ENCODE measurements at places on chromosomes 12 and 14. TPM values are rescaled to one million over a fixed set of nuclear protein-coding genes. Genes with fewer than 3 reads are reported as not detected.

The TRIM9 gene
- total RNA-seq, result 1.4 TPM

The CLEC2A gene
- total RNA-seq, result not detected

- no peak for DNase-seq
Observed at GRCh38 chr12:104590022-104590421, 133.3 kb downstream of the CHST11 start.

DNA sequence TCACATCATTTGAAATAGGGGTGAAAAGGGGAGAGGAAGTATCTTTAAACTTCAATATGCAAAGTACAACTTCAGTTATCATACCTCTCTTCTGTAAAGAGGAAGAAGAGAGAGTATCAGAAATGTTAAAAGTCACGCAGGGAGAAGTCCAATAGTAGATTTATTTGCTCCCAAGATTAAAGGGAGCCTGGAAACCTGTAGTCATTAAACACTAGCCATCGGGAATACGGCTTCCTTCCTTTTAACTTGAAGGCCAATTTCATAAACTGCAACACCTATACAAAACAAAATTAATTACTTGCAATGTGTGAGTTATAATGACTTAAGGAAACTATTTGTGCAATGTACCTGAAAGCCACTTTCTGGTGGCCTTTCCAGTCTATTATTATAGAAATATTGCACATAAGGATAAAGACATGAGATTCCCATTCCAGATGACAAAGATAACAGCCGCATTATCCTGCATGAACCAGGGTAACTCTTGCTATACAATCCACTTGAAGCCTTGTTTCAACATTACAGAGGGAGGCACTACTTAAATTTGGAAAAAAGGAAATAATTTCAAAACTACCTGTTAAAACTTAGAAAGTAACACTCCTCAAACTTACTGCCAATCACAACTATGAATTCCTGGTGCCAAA lies 4.6 kb downstream of the BTG1 start:
- DNase-seq, result no peak

DNA sequence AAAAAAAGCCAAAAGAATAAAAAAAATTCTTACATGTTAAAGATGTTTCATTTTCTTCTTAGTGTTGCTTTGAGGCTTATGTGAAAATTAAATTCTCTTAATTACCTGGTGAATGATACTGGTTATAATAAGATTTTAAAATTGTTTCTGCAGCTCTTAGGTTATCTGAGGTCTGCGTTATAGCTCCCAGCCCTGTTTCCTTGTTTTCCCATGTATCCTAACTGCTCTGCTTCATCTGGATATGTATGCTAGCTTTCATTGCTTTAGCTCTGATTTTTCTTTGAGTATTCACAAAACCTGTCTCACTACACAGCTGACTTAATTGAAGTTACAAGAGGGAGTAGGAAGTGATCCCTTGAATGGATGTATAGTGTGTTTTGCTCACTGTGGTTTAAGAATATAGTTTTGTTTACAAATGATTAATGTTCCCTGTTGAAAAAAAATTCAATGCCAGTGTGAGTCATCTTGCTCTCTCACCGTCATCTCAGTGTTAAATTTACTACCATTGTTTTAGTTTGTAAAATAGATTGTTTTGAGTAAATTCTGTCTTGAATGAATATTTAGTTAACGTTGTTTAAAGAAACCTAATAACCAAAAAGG lies 26.8 kb downstream of the CPSF6 start:
- no peak for DNase-seq

The OTUB2 gene
- 2.1 TPM for total RNA-seq

DNA sequence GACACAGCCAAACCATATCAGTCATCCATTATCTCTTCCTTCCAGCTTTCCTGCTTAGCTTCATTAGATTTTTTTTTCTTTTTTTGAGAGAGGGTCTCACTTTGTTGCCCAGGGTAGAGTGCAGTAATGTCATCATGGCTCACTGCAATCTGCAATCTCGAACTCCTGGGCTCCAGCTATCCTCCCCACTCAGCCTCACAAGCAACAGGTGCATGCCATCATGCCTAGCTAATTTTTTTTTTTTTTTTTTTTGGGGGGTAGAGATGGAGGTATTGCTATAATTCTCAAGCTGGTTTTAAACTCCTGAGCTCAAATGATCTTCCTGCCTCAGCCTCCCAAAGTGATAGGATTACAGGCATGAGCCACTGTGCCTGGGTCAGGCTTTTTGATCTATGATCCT lies 38.3 kb upstream of the PPM1A start:
- DNase-seq, result no peak

GRCh38 chr12:44532940-44533339 lies 343.2 kb downstream of the NELL2 start:
- no peak for DNase-seq

DNA sequence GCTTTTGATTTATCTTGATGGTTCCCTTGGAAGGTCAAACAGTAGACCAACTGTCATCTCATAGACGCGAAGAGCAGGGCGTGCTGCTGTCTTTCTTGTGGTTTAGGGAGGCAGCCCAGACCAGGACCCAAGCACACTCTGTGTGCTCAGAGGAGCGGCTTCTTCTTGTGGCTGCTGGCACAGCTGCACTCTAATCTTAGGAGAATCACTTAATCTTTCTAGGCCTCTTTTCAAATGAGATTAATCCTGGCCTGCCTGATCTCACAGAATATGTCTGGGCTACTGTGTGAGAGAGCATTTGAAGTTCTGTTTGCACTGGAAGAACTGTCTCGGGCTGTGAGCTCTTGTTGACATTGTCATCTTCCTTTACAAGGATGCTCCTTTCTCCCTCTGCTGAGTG lies 60.0 kb upstream of the TRAF3 start:
- no peak for DNase-seq

The KRT6C gene
- not detected for total RNA-seq

GRCh38 chr12:100123316-100124095 lies 19.2 kb downstream of the BLTP3B start:
- no peak for DNase-seq

- DNase-seq, result no peak
Observed at GRCh38 chr12:127054531-127054930, 1212.4 kb upstream of the TMEM132C start.

The BLOC1S1 gene
- 121 TPM for total RNA-seq

- DNase-seq, result no peak
Observed at GRCh38 chr12:48022180-48022521, 17.9 kb upstream of the COL2A1 start.

DNA sequence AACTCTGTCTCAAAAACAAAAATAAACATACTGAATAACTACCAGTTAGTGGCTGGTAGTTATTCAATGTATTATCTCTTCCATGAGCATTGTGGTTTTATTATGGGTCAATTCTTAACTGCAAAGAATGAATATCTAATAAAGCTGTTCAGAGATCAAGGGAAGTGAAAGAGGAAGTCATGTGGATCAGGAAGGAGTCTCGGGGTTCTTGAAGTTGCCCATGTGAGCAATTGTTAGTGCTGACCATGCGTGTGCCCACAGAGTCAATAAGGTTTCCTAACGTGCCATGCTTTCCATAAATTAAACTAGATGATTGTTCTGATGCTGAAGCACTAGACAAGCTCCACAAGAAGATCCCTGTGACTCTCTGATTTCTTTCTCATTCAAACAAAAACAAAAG lies 136.5 kb upstream of the CPSF6 start:
- no peak for DNase-seq

GRCh38 chr12:44812062-44812461 lies 64.1 kb downstream of the NELL2 start:
- peak; percentile 43 for DNase-seq

DNA sequence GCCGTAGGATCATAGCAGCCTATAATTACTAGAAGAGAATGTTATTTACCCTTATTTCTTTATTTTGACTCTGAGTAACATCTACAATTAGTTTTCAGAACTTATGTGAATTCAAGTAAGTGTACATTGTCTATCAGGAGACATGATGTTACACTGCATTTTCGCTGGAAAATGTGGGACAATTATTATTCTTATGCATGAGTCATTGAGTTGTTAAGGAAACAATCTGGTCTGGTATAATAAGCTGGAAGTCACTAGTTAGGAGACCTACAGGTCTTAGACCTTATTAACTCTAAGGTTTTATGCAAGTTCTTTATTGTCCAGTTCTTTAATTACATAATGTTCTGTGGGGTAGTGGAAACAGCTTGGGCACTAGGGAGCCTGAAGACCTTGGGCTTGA lies 5.8 kb downstream of the KTN1 start:
- no peak for DNase-seq

GRCh38 chr12:26340649-26341048 lies 145.3 kb downstream of the SSPN start:
- DNase-seq, result no peak

The AMIGO2 gene
- total RNA-seq, result 18.2 TPM

DNA sequence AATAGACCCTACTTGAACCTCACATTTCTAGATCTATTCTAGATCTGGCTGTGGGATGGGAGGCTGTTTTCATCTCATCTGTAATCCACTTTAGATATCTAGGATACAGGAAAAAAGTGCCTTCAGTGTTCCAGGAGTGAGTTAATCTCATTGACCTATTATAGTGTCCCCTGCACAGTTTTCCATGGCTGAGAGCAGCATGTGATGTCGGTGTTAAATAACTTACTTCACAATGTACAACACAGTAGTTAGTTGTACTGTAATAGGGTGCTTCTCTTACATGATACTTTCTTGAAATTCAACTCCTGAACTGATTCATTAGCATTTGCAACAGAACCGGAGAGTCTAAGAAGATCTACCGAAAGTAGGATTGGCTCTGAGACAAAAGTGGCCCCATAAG lies 62.6 kb downstream of the TMEM117 start:
- no peak for DNase-seq

The RFX4 gene
- not detected for total RNA-seq

DNA sequence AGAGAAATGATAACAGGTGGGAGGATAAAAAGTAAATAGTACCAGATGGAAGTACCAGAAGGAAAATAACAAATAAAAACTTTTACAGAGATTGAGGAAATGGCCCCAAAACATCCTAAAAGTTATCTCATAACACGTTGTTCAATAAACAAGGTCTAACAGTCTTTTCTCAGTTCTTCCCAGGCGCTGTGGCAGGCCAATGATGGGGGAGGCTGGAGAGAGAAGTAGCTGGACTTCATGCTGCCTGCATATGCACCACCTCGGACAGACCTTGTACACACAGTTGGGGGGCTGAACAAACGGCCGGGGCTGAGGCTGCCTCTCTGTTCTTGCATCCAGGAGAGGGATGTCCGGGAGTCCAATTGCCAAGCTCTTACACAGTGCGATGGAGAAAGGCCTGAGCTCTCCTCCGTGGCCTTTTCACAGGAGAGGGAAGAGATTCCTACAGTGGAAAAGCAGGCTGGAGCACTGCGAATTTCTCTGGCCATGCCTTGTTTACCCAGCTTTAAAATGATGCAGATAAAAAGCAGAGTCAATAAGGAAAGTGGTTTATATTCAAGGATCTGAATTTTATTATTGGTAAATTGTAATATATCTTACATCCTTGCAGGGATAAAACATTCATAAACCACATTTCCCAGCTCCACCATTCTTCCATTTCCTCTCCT lies 109.8 kb downstream of the PHLDA1 start:
- no peak for DNase-seq

DNA sequence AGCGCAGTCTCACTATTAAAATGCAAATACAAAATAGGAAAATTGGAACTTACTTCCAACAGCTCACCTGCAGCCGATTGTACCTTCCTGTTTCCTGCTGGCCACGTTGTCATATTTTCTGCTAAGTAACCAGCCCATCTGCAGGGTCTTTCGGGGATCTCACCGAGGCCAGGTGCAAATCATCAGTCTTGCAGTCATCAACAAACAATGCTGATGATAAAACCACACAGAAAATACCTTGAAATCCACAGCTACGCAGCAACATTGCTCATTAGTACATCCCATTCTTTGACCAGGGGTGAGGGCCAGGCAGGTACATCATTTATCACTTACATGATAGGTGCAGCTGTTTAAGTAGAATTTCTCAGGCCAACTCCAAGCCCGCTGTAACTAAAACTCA lies 406.9 kb downstream of the TMEM121 start:
- DNase-seq, result no peak

GRCh38 chr12:41521872-41522379 lies 333.8 kb downstream of the PDZRN4 start:
- no peak for DNase-seq

GRCh38 chr12:78240827-78241226 lies 410.1 kb downstream of the NAV3 start:
- no peak for DNase-seq

GRCh38 chr12:51921017-51921725 lies 13.9 kb downstream of the ACVRL1 start:
- DNase-seq, result no peak

- DNase-seq, result no peak
Observed at GRCh38 chr12:76176940-76177339, 92.5 kb upstream of the NAP1L1 start.

DNA sequence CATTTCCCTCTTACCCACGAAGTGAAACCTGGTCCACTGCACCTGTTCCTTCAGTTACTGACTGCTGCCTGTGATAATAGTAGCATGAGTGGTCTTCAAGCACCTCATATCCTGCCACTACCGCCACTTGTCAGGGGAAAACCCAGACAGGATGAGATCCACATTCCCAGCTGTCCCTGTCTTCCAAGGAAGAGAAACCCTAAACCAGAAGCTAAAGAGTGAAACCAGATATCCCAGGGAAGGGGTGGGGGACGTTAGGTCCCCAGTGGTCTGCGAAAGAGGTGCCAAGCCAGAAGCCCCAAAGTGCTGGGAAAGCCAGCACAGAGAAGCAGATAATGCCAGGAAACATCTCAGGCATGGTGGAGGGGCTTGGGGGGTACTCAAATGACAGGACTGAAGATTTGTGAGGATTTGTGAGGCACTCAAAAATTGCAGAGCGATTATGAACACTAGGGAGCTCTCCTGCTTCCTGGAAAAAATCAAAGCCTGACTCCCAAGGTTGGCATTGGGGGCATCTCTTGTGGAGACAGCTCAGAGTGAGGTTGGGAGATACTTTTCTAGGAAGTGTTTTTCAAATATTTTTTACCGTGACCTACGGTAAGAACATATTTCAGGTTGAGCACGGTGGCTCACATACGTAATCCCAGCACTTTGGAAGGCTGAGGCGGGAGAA lies 77.9 kb downstream of the TMEM30B start:
- DNase-seq, result no peak

The TAS2R43 gene
- total RNA-seq, result 0.97 TPM

DNA sequence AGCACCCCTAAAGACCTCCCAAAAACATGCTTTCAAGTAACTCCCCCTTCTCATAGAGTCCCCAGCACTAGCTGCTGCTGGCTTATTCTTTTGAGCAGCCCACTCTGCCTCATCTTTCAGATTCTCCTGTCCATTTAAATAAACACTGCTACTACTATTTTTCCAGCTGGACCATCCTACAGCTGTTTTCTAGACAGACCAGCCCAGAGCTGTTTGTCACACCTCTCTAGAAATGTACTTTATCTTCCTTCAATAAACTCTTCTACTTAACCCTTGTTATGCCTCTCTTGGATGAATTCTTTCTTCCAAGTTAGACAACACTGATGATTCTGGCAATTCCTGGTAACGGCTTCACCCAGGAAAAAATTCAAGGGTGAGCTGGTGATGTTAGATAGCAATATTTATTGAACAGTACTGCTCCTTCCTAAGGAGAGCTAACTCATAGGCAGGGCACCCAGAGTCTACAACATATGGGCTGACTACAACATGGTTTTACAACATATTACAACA lies 995.7 kb downstream of the LRFN5 start:
- no peak for DNase-seq

- no peak for DNase-seq
Observed at GRCh38 chr14:68214431-68214830, 394.9 kb downstream of the RAD51B start.

- no peak for DNase-seq
Observed at GRCh38 chr12:80979816-80980215, 42.1 kb upstream of the LIN7A start.

The RNF41 gene
- 40.2 TPM for total RNA-seq
